Effector memory CD4-positive, alpha-beta T cell (primary cell): ENCODE measurements at places on chromosomes 11 and 22.

GRCh38 chr11:43954241-43954640 is 11.8 kb downstream of the C11orf96 start:
- DNase-seq, result no peak

DNA sequence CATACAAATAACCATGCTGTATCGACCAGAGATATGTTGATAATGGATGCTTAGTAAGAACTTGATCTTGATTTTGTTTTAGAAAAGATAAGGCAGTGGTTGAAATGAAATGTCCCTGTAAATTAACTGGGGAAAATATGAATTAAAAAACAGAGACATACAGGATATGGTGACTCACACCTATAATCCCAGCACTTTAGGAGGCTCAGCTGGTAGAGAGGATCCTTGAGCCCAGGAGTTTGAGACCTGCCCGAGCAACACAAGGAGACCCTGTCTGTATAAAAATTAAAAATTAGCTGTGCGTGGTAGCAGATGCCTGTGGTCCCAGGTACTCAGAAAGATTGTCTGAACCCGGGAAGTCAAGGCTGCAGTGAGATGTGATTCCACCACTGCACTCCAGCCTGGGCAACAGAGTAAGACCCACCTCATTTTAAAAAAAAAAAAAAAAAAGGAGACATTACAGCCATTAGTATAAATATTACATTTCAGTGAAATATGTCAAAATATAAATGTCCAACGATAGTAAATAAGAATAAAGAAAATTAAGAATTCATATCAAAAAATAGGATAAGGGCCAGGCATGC is 4.6 kb downstream of the PICALM start:
- DNase-seq, result no peak

GRCh38 chr11:92380882-92381281 is 156.3 kb downstream of the FAT3 start:
- DNase-seq, result no peak

GRCh38 chr11:120501976-120502755 is 9.4 kb upstream of the GRIK4 start:
- DNase-seq, result no peak

DNA sequence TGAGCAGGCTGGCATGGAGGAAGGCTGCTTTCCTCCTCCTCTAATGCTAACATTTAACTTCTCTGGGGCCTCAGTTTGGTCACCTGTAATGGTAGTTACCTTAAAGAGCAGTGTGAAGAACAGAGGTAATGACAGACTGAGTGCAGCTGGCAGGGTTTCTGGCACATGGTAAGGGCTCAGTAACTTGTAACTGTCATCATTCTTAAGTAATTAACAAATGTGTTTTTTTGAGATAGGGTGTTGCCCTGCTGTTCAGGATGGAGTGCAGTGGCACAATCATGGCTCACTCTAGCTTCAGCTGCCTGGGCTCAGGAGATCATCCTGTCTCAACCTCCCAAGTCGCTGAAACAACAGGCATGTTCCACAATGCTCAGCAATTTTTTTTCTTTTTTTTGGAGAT is 242.0 kb upstream of the SYN3 start:
- no peak for DNase-seq

DNA sequence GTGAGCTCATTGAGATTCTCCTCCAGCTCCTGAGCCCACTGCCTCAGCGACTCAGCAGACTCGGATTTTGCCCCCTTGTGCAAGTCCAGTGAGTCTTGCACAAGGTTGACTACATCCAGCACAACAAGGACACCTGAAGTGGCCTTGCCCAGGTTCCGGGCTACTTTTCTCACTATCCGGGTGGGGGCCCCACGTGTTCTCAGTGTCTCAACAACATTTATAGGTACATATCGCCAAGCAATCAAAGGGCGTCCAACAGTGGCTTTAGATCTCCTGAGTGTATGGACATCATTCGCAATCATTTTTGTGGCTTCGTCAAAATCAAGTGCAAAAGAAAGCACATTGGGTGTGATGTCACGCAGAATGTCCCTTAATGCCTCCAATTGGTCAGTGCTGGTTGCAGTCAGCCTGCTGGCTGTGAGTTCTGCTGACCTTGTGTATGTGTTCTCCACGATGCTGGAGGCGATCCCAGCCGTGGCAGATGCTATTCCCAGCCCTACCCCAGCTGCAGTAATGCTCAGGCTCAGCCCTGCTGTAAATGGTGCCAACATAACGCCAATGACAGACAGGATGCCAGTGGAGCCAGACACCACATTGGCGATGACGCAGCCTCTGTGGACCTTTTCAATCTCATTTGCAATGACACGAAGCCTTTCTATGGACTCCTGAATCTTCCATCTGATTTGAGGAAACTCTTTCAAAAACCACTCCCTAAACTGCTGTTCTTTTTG is 10.3 kb downstream of the APOL4 start:
- no peak for DNase-seq

- DNase-seq, result no peak
Measured at GRCh38 chr22:38415561-38416321, 39.3 kb downstream of the KCNJ4 start.

GRCh38 chr22:38700270-38700788 is 414 bp downstream of the JOSD1 start:
- peak; percentile 12 for DNase-seq

DNA sequence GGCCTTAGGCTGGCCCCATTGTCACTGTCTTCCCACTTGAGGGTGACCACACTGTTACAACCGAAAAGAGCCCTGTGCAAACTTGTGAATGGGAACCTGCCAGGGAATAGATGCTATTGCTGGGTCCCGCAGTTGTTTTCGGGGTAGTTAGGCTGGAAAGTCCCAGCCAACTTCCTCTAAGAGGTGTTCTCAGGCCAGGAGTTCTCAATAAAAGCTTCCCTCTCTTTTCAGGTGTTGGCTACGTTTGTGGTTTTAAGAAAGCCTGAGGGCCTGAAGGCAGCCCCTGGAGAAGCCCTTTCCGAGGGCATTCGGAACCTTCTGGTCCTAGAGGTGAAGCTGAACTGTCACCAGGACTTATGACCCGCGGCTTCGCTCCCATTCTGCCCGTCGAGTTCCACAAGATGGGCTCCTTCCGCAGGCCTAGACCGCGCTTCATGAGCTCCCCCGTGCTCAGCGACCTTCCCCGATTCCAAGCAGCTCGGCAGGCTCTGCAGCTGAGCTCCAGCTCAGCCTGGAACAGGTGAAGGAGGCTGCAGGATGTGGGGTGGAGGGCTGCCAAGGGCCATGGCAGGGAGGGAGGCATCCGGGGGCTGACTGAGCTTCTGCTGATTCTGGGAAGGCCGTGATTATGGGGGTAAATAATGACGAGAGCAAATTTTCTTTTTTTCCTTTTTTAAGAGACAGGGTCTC is 104.8 kb downstream of the PRR5L start:
- no peak for DNase-seq

DNA sequence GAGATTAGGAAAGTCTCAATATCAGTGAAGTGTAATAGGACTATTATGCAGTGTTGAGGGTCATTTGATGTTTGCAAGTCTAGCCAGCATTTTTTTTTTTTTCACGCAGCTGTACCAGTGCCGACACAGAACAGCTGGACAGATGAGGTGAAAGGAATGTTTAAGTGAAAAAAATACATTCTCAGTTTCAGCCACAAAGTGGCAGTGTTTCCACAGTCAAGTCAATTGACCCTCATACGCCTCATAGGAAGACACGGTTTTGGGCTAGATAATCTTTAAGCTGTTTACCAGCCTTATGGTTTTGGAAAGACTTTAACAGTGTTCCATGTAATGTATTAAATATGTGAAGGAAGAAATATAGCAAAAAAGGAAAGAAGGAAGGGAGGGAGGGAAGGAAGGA is 349.9 kb upstream of the ANO3 start:
- no peak for DNase-seq

GRCh38 chr11:93160808-93161207 is 37.0 kb downstream of the SLC36A4 start:
- DNase-seq, result no peak

GRCh38 chr22:50516068-50516467 is 8.0 kb downstream of the NCAPH2 start:
- DNase-seq, result no peak

DNA sequence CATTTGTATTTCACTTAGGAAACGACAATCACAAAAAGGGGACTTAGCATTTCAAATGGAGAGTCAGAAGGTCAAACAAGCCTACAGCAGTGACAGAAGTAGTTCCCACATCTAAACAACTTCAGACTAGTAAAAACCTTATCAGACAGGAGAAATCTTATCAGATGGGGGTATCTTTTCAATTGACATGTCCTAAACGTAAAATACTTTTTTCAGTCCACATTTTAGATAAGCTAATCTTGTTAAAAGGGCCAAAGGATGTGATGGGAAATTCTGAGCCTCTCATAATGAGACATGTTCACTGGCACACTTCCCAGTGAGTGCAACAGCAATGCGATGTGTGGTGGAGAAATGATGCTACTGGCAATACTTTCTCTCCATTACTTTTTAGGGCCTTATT is 2.4 kb downstream of the MAPK1 start:
- DNase-seq, result no peak

DNA sequence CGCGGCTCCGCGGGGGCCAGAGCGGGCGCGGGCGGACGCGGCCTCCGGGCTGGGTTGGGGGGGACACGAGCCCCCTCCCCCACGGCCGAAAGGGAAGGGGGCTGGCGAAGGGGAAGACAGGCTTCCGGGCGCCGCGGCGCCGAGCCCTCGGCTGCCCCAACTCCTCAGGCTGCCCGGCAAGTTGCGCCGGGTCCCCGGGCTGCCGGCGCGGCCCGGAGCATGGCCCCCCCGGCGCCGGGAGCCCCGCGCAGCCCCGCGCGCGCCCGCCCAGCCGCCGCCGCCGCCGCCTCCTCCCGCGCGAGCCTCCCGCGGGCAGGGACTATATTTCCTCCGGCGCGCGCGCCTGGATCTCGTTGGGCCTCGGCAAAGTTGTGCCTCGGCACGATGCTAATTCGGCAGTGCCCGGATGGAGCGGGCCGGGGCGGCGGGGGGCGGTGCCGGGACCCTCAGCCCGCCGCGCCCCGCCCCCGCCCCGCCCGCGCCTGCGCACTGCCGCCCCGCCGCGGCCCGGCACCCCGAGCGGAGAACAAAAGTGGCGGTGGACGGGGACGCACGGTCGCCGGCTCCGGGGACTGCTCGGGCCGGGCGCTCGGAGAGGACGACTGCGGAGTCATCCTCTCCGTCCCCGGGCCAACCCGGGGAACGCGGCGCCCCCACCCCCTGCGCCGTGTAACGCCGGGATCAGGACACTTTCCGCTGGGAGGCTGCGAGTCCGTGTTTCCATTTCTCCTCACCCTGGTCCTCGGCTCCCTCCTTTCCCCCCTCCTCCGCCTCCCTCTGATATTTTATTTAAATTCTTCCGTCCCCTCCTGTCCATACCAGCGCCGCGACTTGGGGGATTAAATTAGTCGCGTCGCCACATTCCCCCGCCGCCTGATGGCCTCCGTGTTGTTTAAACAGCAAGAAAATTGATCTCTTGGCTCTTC is at the start of gene PHF21B:
Gene PHF21B, minus strand, starts transcription at position 400 of the 926 bp plus-strand sequence. CDS start 456 bp downstream, outside the sequence.
- DNase-seq, result no peak
